ENCODE measurements at places on chromosomes 3 and 15.

DNA sequence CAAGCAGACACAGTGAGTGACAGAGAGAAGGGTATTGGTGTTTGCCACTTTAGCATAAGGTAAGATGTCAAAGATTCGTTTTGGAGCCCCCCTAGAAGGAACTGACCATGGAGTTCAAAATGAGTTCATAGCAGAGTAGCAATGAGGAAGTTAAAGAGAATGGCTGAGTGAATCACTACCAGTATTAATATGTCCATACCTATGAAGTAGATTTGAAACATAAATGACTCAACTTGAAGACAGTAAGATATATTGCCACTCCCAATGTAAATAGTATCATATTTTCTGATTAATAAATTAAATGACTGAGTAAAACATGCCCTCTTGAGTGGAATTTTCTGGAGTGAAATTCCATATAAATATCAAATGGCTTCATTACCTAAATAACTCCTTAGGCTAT is 675.1 kb downstream of the NLGN1 start:
- no peak for DNase-seq

DNA sequence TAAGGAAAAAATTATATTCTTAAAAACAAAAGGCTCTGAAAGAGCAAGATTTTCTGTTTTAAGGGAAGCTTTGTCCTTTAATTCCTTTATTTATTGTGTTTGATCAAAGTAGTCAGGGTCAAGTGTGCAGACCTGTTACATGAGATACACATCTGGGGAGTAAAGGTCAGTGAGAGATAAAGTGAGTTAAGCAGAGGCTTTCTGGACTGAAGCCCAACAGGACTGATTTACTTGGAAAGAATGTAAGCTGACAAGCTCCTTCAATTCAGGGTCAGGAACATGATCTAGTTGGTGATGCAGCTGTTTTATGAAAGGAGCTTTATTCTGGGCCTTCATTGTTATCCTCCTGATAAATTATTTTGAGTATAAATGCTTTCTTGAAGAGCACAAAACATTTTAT is 20.7 kb upstream of the OTOL1 start:
- DNase-seq, result peak; percentile 60

GRCh38 chr15:56600380-56600779 is 132.9 kb downstream of the ZNF280D start:
- no peak for DNase-seq

DNA sequence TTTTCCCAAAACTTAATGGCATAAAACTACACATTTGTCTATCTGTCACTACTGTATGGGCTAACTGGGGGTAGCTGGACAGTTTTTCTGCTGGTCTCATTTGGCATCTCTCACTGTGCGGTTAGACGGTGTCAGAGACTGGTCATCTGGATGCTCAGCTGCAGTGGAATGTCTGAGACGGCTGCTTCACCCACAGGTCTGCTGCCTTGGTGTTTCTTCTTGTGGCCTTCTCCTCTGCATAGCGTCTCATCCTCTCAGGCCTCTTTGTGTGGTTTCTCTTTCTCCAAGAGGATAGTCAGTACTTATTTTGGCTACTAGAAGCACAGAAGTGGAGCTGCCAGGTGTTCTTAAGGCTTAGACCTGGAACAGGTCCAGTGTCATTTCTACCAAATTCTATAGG is 35.9 kb upstream of the GOLGA6L9 start:
- no peak for DNase-seq

DNA sequence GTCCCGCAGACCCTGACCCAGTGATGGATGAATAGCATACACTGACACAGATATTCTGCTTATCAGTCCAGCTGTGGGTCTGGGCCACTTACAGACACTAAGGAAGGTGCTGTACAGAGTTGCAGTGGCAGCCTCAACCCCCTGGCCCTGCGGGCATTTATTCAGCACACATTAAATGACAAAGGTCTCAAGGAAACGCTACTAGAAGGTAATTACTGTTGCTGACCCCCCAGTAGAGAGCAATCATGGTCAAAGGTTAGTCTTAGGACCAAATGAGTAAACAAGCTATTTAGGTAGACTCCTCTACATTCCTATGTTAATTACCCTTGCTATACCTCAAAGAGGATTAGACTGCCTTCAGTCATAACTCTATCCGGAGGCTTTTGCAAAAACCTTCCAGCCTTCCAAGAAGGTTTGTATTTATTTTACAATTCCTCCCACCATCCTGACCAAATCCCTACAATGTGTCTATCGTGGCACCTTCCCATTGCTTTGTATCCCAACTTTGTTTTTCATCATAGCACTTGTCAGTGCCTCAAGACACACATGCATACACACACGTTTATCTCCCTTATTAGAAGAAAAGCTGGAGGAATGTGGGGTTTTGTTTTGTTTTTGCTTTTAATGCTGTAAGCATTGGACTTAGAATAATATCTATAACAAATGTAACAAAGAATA is 227.9 kb downstream of the PYDC2 start:
- no peak for DNase-seq

DNA sequence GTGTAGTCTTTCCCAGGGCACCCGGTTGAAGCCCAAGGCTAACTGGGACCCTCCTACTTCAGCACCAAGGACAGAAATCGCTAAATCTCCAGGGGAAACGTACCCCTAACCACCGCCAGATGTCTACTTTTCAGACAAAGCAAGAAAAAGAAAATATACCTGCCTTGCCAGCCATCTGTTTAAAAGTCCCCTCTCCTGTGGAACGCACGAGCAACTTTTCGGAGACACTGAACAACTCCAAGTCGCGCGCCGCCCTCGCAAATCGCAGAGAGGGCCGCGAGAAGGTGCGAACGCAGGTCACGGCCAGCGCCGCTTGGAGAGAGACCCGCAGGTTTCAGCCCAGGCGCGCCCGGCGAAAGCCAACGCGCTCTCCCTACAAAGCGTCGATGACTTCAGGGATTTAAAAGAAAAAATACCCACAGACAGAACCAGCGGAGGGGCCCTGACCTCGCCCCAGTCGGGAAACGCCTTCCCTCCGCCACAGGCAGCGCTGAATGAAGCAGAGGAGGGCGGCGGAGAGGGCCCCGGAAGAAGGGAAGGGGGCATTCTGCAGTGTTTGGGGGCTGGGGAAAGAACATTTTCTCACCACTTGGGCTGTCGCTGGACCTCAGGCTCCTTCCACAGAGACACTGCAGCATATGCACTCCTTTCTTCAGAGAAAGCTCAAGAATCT is 213.1 kb downstream of the FGF12 start:
- DNase-seq, result no peak

- DNase-seq, result no peak
Measured at GRCh38 chr15:100438570-100438969, 90.2 kb downstream of the CERS3 start.

DNA sequence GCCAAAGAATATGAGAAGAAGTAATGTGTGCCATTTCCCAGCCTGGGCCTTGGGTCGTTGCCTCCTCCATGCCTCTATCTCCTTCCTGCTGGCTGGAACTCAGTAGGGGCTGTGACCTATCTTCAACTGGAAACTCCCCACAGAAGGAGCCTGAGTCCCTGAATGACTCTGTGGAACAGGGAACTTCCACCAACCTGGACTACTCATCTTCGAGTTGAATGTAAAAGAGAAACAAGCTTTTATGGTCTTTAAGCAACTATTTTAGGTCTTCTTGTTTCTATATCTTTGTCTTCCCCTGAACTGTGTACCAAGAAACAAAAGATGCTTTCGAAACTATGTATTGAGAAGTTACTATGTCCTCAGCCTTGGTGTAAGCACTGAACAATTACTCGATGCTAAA is 355.3 kb upstream of the NR2F2 start:
- DNase-seq, result no peak

DNA sequence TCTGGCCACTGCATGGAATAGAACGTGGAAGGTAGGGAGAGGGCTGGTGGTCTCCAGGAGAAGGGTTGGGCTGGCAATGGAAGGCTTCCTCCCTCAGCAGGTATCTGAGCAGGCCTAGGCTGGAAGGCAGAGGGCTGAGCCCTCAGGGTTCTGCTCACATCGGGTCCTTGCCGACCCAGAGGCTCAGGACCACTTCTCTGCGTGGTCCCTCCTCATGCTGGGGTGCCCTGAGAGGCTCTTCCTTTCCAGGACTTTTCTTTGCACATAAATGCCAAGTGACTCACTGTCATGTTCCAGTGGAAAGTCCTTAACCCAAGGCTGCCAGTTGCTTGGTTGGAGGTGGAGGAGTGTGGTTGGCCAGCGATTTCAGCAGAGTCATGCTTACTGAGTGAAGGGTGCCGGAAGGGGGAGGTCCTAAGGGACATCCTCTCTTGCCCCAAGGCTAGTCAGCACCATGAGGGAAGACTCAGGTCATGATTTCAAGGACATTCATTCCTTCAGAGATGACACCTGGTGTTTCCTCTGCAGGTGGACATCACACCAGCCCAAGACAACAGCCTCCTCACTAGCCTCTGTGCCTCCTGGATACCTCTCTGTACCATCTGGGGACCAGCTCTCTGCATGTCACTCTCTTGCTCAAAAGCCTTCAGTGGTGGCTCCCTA is 8.2 kb downstream of the SLC6A6 start:
- DNase-seq, result peak; percentile 61

- DNase-seq, result no peak
Measured at GRCh38 chr3:114904633-114905032, 242.5 kb downstream of the ZBTB20 start.

DNA sequence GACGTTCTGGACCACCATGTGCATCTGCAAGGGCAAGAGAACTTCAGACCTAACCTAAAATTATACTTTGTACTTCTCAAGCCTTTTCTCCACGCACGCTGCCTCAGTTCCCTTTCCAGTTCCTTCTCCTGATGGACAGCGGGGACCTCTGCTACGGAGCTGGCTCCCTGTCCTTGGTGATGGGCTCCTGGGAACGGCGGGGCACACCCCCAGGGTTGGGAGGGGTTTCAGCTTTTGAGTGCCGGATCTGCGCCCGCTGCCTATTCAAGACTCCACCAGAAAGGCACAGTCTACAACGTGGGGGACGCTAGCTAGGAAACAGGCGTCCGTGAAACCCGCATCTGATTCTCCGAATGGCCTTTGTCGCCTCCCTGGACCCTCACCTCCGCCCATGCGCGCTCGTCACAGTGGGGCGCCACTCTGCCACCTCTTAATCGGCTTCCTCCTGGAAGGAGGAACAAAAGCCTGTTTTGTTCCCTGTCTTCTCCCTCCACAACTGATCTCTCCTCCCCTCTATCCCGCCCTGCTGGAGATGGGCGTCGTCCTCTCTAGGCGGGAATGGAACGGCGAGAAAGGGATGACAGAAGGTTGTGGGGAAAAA is 2.2 kb downstream of the GPR149 start:
- no peak for DNase-seq

GRCh38 chr3:33113772-33114621 is at the start of gene CRTAP:
CRTAP (plus strand) TSS chr3:33114014; CDS start chr3:33114078, 64 bp downstream.
- peak; percentile 73 for DNase-seq

Measured in HS-5 (cell line).